ENCODE measurements at places on chromosomes 2 and 18. TPM values are rescaled to one million over a fixed set of nuclear protein-coding genes. Genes with fewer than 3 reads are reported as not detected.

DNA sequence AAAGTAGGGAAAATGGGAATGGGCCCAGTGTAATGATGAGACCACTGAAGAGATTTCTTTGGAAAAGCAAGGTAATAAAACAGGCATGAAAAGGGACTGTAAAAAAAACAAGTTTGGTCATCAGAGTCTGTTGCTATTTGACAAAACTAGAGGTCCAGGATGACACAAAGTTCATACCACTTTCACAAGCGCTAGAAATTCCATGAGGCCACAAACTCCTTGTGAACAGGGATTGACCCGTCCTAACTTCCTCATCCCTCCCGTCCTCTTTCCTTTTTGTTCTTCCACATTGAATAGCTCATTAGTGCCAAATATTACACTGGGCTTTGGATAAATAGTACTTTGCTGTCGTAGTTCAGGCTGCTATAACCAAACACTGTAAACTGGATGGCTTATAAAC, 188.8 kb upstream of the EPC2 start:
- DNase-seq, result no peak
- H3K27me3 ChIP-seq, result no peaks in the 10 kb centered on the region
- H3K27ac ChIP-seq, result no peak overlapping the region
- no peak overlapping the region for H3K4me3 ChIP-seq

DNA sequence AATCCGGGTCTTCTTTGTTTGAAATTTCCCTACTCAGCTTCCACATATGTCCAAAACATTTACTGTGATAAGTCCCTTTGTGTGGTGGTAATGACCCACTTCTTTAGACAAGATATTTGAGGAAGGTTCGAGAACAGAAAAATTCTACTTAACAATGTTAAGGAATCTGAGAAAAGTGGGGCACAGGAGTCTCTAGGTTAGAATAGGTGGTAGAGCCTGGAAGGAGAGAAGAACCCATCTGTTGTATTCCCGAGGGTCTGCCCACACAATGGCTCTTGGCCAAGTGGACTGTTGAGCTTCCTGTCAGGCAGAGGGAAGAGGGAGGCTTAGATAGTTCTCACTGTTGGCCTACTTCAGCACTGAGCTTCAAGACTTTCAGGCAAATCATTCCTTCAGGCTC, 4.3 kb downstream of the IGFBP2 start:
- H3K27me3 ChIP-seq, result no peaks in the 10 kb centered on the region
- H3K36me3 ChIP-seq, result no peaks in the 10 kb centered on the region
- H3K4me3 ChIP-seq, result no peak overlapping the region
- no peak overlapping the region for H3K27ac ChIP-seq

GRCh38 chr2:50607721-50608120, 424.2 kb downstream of the NRXN1 start:
- H3K27me3 ChIP-seq, result no peaks in the 10 kb centered on the region
- no peak overlapping the region for H3K27ac ChIP-seq
- DNase-seq, result no peak
- no peaks in the 10 kb centered on the region for H3K4me1 ChIP-seq
- H3K36me3 ChIP-seq, result no peaks in the 10 kb centered on the region
- no peak overlapping the region for H3K4me3 ChIP-seq

GRCh38 chr18:59957957-59958356, 58.2 kb downstream of the PMAIP1 start:
- H3K36me3 ChIP-seq, result no peaks in the 10 kb centered on the region
- no peaks in the 10 kb centered on the region for H3K4me1 ChIP-seq
- no peaks in the 10 kb centered on the region for H3K27me3 ChIP-seq
- H3K27ac ChIP-seq, result no peak overlapping the region
- H3K4me3 ChIP-seq, result no peak overlapping the region

DNA sequence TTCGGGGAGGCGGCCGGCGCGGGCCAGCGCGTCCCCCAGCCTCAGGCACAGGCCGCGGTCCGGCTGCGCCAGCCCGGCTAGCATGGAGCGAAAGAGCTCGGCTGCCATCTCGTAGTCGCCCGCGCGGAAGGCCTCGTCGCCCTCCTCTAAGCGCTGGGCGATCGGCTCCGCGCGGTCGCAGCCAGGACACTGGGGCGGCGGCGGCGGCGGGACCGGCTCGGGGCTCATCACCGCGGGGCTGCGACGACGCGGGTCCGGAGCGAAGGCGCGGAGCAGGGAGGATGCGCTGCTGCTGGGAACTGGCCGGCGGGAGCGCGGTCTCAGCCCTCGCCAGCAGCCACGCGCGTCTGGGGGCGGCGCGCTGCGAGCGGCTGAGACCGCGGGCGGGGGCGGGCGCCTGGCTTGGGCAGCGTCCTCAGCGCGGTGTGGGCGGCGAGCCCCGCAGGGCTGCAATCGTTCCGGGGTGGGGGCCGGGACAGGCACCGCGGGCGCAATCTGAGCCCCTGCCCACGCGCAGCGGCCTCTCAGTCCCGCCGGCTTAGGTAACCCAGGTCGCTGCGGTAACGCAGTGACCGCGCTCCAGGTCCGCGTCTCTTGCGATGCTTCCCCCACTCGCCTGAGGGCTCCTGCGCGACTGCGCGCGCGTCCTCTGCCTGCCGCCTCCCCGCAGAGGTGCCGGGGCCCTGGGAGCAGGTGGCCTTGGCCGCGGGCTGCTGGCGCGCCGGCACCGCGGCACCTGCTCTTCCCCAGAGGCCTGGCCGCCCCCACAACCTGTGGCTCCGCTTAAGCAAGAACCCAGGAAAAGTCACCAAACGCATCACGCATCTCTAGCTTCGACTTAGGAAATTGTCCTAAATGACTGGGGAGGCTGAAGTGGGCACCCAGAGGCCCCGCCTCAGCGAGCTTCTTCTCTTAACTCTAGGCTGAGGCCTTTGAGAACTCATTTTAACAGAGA, at the start of gene LONRF2:
LONRF2 (minus strand) TSS at position 636 of the 955 bp plus-strand sequence; CDS start at position 228, 408 bp downstream.
- H3K27me3 ChIP-seq, result no peaks in the 10 kb centered on the region
- peak within 1 kb of the TSS; percentile 57 for H3K4me3 ChIP-seq
- H3K36me3 ChIP-seq, result no peaks in the 10 kb centered on the region

GRCh38 chr18:57437766-57438671, 2.8 kb downstream of the ONECUT2 start:
- peak overlapping the region; percentile 70 for H3K4me3 ChIP-seq
- DNase-seq, result no peak
- peaks cover 91% of the 10 kb centered on the region for H3K27me3 ChIP-seq

The RALBP1 gene
- total RNA-seq, result 67.2 TPM

The NPHP1 gene
- total RNA-seq, result 7.2 TPM

The B4GALT6 gene
- 3.8 TPM for total RNA-seq

DNA sequence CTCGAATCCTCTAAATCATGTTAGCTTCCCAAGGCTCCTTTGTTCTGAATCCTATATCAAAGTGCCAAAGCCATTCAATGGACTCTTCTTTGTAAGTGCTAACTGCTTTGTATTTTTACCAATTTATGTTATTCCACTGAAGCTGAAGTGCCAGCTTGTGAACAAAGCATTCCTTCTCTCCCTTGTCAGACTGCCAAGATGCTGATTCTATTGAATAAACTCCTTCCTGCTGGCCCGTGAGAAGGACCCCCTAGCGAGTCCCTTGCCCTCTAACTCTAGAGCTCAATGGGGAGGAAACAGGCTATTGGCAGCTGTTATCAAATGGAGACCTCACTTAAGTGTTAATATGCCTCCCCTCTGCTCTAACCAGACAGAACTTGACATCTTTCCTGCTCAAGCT, 1097.9 kb upstream of the CNTNAP5 start:
- H3K27ac ChIP-seq, result no peak overlapping the region
- H3K4me1 ChIP-seq, result no peaks in the 10 kb centered on the region
- H3K4me3 ChIP-seq, result no peak overlapping the region
- DNase-seq, result no peak
- H3K36me3 ChIP-seq, result no peaks in the 10 kb centered on the region

- no peak overlapping the region for H3K27ac ChIP-seq
- no peaks in the 10 kb centered on the region for H3K27me3 ChIP-seq
- H3K4me3 ChIP-seq, result no peak overlapping the region
- no peak for DNase-seq
- H3K4me1 ChIP-seq, result no peaks in the 10 kb centered on the region
Observed at GRCh38 chr18:11518788-11519685, 90.4 kb upstream of the SLC35G4 start.

DNA sequence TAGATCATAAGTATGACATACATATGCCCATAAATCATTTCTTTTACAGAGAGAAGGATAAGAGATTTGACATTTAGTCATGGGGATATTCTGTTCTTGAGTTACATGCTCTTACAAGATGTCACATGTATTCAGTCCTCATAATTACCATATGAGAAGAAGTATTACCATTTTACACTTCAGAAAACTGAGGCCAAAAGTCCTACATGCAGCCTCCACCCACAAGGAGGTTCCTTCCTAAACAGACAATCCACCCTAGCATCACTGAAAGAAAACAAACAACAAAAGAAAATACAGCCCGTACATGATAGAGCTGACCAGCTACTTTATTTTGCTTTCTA, 335.1 kb downstream of the SETBP1 start:
- H3K36me3 ChIP-seq, result no peaks in the 10 kb centered on the region
- H3K27me3 ChIP-seq, result no peaks in the 10 kb centered on the region
- H3K27ac ChIP-seq, result peak overlapping the region; percentile 86
- H3K4me1 ChIP-seq, result peaks cover 17% of the 10 kb centered on the region
- DNase-seq, result no peak

- DNase-seq, result no peak
- H3K27ac ChIP-seq, result no peak overlapping the region
- no peak overlapping the region for H3K4me3 ChIP-seq
Observed at GRCh38 chr18:58596265-58596681, 32.6 kb downstream of the ALPK2 start.

GRCh38 chr2:130150181-130151144, 5.6 kb upstream of the CCDC74B start:
- no peak overlapping the region for H3K4me3 ChIP-seq
- no peaks in the 10 kb centered on the region for H3K27me3 ChIP-seq
- no peaks in the 10 kb centered on the region for H3K36me3 ChIP-seq
- H3K27ac ChIP-seq, result no peak overlapping the region
- no peaks in the 10 kb centered on the region for H3K4me1 ChIP-seq

DNA sequence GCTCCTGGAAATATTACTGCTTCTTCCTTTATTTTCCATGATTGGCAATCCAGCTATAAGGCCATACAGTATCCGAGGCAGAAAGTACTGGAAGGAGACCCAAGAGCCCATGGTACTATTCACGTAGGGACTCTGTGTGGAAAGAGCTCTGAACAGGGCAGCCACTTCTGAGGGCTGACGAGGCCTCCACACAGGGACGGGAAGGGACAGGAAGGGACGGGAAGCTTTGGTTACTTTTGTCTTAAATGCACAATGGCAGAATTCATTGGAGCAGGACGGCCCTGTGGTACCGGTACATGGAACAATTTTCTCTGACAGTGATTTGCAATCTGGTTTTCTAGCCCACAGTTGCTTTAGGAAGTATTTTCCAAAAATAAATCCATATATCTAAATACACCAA, 102.4 kb downstream of the MBP start:
- H3K27me3 ChIP-seq, result no peaks in the 10 kb centered on the region
- no peaks in the 10 kb centered on the region for H3K4me1 ChIP-seq
- H3K27ac ChIP-seq, result no peak overlapping the region
- H3K4me3 ChIP-seq, result no peak overlapping the region

The SLC11A1 gene
- total RNA-seq, result 53.4 TPM

The PLB1 gene
- total RNA-seq, result 5.6 TPM

The RESP18 gene
- total RNA-seq, result not detected

Measured in breast epithelium (tissue), 4 donors.